HS-5 (cell line): ENCODE measurements at places on chromosomes 13 and 19.

GRCh38 chr19:34265221-34265650 lies 10.9 kb downstream of the GARRE1 start:
- DNase-seq, result no peak

DNA sequence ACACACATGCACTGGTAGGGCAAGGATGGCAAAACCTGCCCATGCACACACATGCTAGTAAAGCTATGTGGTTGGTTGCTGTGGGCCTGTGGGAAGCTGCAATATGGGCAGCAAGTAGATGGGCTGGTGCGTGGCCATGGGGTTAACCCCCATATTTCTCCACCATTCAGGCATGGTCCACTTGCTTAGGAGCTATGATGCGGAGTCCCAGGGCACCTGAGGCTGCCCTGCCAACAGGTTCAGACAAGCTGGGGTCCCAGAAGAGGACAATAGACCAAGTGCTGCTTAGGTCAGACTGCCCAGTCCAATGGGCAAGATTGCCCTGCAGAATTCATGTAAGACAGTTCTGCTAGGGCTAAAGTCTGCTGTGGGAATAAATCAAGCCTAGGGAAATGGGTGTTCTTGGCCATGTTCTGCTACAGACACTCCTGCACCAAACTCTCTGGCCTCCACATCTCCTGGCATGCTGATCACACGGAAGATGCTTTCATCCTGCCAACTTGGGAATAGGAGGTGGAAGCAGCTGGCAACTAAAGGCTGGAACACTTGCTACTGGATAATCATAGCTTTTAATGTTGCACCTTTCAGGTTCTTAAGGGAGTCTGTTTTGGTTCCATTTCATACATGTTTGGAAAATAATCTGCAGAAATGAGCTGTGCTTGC lies 646.3 kb upstream of the SLITRK1 start:
- DNase-seq, result no peak

- peak; percentile 55 for DNase-seq
Observed at GRCh38 chr19:35120492-35120891, 4.9 kb downstream of the FXYD3 start.

DNA sequence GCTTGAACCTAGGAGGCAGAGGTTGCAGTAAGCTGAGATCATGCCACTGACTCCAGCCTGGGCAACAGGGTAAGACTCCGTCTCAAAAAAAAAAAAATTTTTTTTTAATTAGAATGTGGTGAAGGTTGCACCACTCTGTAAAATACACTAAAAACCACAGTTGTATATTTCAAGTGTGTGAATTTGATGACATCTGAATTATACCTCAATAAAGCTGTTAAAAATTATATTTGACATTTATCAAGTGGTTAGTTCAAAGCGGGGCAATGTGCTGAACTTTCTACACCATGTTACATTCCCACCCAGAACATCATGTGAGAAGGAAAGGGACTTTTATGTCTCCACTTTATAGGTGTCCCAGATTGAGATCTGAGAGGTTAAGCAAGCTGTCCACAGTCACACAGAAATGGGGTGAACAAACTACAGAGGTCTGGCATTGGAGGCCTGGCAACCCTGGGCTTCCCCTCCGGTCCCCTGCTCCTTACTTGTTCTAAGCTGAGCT lies 5.9 kb upstream of the S1PR5 start:
- no peak for DNase-seq

- DNase-seq, result no peak
Observed at GRCh38 chr13:30624630-30625029, 6.9 kb downstream of the USPL1 start.

GRCh38 chr13:27125357-27126282 lies 46.0 kb downstream of the USP12 start:
- no peak for DNase-seq

- no peak for DNase-seq
Observed at GRCh38 chr13:110047496-110047895, 259.5 kb downstream of the COL4A1 start.

DNA sequence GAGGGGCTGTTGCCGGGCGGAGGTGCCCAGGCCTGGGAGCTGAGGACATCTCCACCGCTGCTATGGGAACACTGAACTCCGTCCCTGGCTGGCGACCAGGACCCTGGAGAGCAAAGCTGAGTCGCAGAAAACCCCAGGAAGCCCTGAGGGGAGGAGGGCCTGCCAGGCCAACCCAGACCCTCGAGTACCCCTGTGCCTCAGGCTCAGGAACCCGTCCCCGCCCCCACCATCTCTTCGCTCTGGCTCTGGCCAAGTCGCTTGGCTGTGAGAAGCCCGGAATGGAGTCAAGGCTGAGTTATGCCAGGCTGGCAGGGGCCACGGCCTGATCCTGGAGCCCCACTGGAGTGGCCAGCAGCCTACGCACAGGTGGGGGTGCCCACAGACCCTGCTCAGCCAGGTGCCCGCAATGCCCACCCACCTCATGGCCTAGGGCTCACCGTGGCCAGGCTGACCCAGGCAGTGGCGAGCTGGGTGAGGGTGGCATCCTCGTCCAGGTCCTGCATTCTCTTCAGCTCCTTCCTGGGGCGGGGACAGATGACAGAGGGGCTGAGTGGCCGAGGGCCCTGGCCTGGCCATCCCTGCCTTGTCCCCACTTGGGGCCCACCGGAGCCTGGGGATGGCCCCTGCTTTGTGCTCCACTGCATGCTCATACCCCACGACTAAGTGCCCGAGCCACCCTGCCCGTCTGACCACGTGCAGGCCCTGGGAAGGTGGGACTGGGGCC lies 8.5 kb upstream of the CERS1 start:
- DNase-seq, result no peak

DNA sequence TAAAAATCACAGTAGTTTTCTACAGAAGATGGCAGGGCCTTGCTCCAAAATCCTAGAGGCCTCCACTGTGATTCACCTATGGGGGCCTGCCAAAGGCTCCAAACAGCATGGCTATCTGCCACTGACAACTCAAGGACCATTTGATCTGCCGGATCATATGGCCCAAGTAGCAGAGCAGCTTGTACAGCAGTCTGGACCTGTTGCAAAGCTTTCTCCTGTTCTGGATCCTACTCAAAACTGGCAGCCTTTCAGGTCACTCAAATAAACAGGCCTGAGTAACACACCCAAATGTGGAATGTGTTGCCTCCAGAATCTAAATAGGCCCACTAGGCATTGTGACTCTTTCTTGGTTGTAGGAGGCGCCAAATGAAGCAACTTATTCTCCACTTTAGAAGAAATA lies 1049.3 kb downstream of the PCDH9 start:
- no peak for DNase-seq
